ENCODE measurements at places on chromosomes 16 and 17.
A peak's percentile ranks its signal among the peaks of the same experiment; 100 is the strongest.

DNA sequence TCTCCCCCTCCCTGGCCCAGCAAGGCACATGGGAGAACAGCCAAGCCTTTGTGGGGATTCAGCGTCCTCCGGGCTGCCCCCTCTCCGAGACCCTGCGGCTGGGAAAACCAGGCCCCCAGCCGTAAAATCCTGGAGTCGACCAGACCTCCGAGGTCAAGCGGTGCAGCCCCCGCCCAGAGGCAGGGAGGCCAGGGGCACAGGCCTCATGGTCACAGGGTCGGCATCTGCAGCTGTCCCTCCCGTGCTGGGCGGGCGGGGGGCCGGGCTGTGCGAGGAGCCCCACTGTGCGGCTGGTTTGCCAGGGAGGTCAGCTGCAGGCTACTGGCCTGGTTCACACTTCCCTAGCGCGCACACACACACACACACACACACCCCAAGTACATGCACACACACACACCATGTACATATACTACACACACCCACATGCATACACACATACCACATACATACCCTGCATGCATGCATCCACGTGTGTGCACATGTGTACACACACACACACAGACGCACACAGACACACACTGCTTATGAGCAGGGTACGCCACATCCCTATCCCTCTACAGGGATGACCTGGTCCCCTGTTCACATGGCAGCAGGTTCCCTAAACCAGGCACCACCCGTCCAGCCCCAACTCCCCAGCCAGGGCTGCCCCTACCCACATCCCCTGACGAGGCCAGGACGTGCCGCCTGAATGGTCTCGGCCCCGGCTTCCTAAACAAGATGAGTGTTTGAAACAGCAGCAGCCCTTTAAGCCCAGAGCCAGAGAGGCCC lies 108.9 kb upstream of the CIBAR2 start:
- DNase-seq, result no peak

GRCh38 chr17:70661342-70662222 lies 492.2 kb downstream of the KCNJ2 start:
- DNase-seq, result no peak

- DNase-seq, result no peak
Measured at GRCh38 chr17:28720247-28720996, 637 bp downstream of the RPL23A start.

DNA sequence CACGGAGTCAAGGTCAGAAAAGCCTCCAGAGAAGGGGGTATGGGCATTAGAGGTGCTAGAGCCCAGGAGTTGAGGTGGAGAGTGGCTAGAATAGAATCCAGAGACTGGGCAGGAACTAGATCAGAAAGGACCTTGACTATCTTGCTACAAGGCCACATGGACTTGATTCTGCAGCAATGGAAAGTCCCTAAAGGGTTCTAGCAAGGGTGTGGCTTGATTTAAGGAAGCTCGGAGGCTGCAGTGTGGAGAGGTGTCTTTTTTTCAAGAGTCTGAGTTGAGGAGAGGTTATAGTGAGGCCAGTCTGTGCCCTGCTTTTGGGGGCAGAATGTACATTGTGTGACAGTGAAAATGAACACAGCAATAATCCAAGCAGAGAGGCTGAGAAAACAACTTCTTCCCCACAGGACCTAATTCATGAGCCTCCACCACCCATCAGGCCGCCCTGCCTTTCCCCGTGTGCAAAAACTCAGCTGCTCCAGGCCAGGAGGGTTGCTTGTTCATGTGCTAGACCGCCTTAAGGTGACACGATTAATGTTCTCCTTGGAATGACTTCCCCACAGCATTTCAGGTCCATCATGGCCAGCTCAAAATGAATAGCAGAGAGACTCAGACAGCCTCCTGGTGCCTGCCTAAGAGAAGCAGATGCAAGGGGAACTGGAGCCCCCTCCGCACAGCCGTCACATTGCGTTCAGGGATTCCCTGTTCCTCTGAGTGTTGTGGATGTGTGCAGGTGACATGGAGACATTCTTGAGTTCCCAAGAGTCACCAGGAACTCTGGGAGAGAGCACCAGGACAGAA lies 8.7 kb upstream of the BEAN1 start:
- peak; percentile 58 for DNase-seq

DNA sequence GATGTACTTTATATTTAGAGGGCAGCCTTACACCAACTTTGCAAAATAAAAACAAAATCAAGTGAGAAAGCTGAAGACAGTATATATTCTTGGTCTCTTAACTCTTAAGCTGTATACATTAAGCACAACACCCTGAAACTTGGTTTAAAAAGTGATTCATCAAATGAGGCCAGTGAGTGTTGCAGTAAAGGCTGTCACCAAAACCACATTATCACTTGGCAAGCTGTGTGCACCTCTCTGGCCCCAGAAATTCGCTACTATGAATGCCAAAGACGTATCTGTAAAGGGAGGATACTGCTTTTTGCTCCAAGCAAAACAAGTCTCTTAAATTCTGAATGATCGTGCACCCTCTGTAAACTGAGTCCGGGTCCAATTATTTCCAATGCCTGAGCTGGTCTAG lies 163.9 kb downstream of the ZFHX3 start:
- DNase-seq, result no peak

Data from vagina (tissue), 2 donors.